Omental fat pad (tissue), 4 donors: ENCODE measurements at places on chromosomes 2 and 18. TPM values are rescaled to one million over a fixed set of nuclear protein-coding genes. Genes with fewer than 3 reads are reported as not detected.

WNT6 gene
- 2.7 TPM for total RNA-seq

POTEI gene
- total RNA-seq, result not detected

KIF5C gene
- 2.3 TPM for total RNA-seq

G6PC2 gene
- not detected for total RNA-seq

SERPINB12 gene
- total RNA-seq, result not detected

NEU2 gene
- not detected for total RNA-seq

CDH2 gene
- 1.9 TPM for total RNA-seq

SKA1 gene
- total RNA-seq, result not detected

GKN1 gene
- total RNA-seq, result not detected

CD8B2 gene
- not detected for total RNA-seq

FAM161A gene
- total RNA-seq, result 1.4 TPM

CD207 gene
- 0.28 TPM for total RNA-seq

COBLL1 gene
- 114 TPM for total RNA-seq

VSNL1 gene
- total RNA-seq, result 0.65 TPM

FAP gene
- 2.8 TPM for total RNA-seq

SALL3 gene
- total RNA-seq, result 0.12 TPM

CDK5R2 gene
- not detected for total RNA-seq

DOCK10 gene
- 18.1 TPM for total RNA-seq

ADAM23 gene
- total RNA-seq, result 3.7 TPM

DAW1 gene
- 11.0 TPM for total RNA-seq

SULT1C4 gene
- total RNA-seq, result 4.8 TPM

TUBB8B gene
- not detected for total RNA-seq

GAD1 gene
- not detected for total RNA-seq

CNOT9 gene
- 41.1 TPM for total RNA-seq

SERPINB5 gene
- total RNA-seq, result not detected

FAM124B gene
- 17.0 TPM for total RNA-seq

SEC11C gene
- total RNA-seq, result 21.8 TPM

EFEMP1 gene
- total RNA-seq, result 672 TPM

PFN4 gene
- 0.84 TPM for total RNA-seq

OXER1 gene
- total RNA-seq, result 0.44 TPM

CLIP4 gene
- 71.1 TPM for total RNA-seq

PROM2 gene
- total RNA-seq, result 0.60 TPM

KLHL29 gene
- total RNA-seq, result 17.9 TPM

FABP1 gene
- total RNA-seq, result not detected

IL1R2 gene
- 207 TPM for total RNA-seq

RAD51AP2 gene
- not detected for total RNA-seq

TRIM54 gene
- total RNA-seq, result not detected
